ENCODE measurements at places on chromosomes 13 and 19. TPM values are rescaled to one million over a fixed set of nuclear protein-coding genes. Genes with fewer than 3 reads are reported as not detected.

The PPP5C gene
- 95.7 TPM for polyA plus RNA-seq

The ATCAY gene
- polyA plus RNA-seq, result 0.15 TPM

The CYP2B6 gene
- polyA plus RNA-seq, result not detected

The CYP2S1 gene
- polyA plus RNA-seq, result 5.7 TPM

The STAP2 gene
- polyA plus RNA-seq, result 29.1 TPM

The SIGLEC14 gene
- polyA plus RNA-seq, result 0.90 TPM

Data from right lung (tissue), 10 donors.